ENCODE measurements at places on chromosomes 1 and 21.

DNA sequence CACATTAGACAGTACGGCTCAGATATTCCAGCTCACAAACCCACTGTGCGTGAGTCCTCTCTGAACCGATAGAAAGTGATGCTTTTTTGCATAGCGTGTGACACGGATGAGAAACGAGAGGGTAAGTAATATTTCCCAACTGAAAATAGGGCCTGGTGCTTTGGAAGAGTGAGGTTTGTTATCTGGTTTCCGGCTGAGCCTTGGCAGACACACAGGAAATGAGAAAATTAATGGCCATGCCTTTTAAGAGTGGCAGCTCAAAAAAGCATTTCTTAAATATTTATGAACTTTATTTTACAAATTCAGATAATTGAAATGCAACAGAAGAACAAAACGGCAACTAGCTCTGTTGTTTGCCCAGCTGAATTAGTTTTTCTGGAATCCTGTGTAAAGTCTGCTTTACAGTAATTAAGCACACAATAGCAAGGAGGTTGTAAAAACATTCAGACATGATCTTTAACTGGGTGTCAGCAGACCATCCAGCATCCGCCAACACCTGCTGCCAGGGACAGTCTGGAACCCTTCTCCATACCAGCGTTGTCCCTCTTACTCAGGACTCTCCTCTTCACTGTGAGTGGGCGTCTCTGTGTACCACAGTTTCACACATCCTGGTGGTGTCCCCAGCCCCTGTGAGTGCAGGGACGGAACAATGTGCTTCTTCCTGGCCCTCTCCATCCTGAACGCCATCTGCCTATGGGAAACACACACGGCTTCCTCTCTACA is 155.4 kb downstream of the PGBD5 start:
- DNase-seq, result peak; percentile 13

GRCh38 chr1:8256321-8256720 is 61.6 kb upstream of the SLC45A1 start:
- no peak for DNase-seq

GRCh38 chr1:11352816-11353799 is 80.1 kb downstream of the UBIAD1 start:
- no peak for DNase-seq

GRCh38 chr1:101408212-101409042 is 171.6 kb downstream of the S1PR1 start:
- no peak for DNase-seq

DNA sequence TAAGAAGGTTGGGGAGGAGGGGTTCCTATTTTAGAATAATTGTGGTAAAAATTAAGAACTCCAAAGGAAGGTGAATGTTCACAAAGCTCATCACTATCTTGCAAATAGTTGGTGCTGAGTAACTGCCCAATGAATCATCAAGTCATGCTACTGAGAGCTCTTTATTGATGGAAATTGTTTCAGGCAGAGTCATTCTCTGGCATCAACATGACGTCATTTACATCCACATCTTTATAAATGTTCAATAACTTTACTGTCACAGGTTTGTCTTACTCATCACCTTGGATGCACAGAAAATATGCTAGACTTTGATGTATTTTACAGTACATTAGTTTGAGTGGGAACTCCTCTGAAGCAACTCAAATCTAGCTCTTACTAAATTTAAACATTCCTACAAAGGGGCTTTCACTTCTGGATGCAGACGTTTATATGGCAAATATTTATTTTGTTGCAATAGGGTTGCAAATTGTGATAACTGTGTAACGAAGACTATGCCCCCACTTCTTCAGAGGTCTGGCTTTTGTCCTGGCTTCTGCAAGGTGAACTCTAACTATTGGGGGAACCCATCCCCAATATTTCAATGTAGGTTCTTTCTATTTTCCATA is 273.7 kb upstream of the AJAP1 start:
- DNase-seq, result no peak

- no peak for DNase-seq
These were observed 172.2 kb upstream of the IRF2BP2 start for GRCh38 chr1:234782105-234782751.

DNA sequence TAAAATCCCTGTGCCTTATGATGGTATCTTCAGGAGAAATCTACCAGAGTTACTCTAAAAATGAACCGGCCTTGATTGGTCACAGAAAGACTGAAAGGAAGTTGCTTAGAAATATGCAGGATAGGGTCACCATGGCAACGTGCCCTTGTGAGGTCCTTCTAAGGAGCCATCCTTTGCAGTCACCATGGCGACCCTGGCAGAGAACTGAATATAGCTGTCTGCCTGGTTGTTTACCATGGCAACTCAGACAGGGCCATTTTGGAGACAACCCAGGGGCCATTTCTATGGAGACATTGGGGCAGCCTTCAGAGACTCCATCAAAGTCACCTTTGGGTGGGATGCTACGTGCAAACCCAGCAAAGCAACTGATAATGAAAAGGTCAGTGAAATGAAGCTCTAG is 43.0 kb downstream of the SNX7 start:
- DNase-seq, result no peak

DNA sequence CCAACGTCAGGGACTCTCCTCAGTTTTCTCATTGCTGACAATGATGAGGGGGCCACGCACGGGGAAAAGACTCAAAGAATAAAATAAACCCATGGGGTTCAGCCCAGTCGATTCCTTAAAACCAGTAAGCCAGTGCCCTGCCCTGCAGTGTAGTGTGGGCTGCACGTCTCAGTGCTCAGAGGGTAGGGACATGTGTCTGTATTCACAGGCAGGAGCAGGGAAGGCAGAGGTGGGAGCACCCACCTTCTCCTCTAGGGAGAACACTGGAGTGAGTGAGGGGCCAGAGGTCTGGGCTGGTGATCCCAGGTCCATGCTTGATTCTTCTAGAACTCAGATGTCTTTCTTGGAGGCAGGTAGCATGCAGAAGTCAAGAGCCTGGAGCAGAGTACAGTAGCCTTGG is 303.6 kb downstream of the MATN1 start:
- DNase-seq, result no peak
